Activated CD4-positive, alpha-beta T cell treated with anti-CD3 and anti-CD28 coated beads for 36 hours (primary cell): ENCODE measurements at places on chromosomes 1 and 21. TPM values are rescaled to one million over a fixed set of nuclear protein-coding genes. Genes with fewer than 3 reads are reported as not detected.

- peak; percentile 31 for DNase-seq
Observed at GRCh38 chr1:201450721-201451291, 18.2 kb downstream of the PHLDA3 start.

Gene NR1I3
- total RNA-seq, result not detected

- peak; percentile 54 for DNase-seq
Observed at GRCh38 chr1:34013958-34014737, 150.3 kb downstream of the HMGB4 start.

DNA sequence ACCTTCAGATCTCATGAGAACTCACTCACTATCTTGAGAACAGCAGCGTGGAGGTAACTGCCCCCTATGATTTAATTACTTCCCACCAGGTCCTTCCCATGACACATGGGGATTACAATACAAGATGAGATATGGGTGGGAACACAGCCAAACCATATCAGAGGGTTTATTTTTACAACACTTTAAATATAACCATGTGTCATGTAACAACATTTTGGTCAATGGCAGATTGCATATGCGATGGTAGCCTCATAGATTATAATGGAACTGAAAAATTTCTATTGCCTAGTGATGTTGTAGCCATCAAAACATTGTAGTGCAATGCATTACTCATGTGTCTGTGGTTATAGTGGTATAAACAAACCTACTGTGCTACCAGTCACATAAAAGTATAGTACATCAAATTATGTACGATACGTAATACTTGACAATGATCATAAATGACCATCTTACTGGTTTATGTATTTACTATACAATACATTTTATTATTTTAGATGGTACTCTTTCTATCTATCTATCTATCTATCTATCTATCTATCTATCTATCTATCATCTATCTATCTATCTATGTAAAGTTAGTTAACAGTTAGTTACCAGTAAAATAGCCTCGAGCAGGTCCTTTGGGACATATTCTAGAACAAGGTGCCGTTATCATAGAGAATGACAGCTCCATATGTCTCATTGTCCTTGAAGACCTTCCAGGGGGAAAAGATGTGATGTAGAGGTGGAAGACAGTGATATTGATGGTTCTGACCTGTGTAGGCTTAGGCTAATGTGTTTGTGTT, 12.6 kb upstream of the S100B start:
- DNase-seq, result no peak

- DNase-seq, result no peak
Observed at GRCh38 chr1:228149406-228150119, at the start of gene GJC2. TSS of gene GJC2 (plus strand) at chr1:228149930. CDS start at chr1:228157759, 7,829 bp downstream.

- no peak for DNase-seq
Observed at GRCh38 chr1:102732927-102733326, 375.4 kb downstream of the COL11A1 start.

Gene SYTL1
- total RNA-seq, result 26.1 TPM

DNA sequence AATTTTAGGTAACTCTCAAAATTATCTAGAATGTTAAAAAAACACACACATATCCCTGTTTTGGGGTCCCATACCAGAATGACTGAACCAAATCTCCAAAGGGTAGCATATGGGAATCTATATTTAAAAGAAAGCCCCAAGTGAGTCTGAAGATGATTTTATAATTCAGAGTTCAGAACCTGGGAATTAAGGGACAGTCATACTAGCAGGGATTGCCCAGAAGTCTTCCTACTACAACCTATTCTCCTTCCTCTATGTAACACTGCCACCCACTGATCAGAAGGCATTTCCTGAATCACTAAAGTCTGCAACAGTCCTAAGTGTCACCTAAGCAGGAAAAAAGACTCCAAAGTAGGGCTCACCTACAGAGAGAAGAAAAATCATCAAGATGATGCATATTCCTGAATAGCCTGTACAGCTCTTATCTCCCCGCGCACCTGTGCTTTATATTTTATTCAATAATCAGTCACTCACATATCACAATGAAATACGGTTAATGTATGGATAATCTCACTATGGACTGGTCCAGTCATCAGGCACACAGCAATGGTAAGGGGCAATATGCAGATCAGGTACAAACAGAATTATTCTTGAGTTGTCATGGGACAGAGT, 4.9 kb downstream of the RGS1 start:
- no peak for DNase-seq

DNA sequence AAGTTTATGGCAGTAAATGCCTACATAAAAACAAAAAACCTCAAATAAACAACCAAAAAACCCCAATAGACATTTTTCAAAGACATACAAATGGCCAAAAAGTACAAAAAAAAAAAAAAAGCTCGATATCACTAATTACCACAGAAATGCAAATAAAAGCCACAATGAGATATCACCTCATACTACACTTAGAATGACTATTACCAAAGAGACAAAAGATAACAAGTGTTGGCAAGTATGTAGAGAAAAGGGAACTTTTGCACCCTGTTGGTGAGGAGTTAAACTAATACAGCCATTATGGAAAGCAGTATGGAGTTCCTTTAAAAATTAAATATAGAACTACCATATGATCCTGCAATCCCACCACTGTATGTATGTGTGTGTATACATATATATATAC, 21.1 kb downstream of the SLC25A24 start:
- DNase-seq, result no peak

DNA sequence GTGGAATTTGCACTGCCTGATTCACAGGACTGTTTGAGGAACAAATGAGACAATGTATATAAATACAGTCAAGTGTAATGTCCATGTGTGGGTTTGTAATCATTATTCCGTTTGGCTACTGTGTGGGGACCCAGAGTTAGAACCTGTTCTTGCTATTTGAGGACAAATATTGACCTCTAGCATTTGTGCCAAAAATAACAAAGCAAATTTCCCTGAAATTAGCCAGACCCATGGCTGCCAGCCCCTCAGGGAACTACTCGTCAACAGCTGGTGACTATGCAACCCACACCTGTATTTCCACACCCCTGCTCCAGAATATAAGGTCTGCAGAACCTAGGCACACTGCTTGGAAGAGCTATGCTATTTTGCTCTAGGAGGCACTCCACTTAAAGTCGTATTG, 70.7 kb downstream of the KCNJ6 start:
- DNase-seq, result no peak

DNA sequence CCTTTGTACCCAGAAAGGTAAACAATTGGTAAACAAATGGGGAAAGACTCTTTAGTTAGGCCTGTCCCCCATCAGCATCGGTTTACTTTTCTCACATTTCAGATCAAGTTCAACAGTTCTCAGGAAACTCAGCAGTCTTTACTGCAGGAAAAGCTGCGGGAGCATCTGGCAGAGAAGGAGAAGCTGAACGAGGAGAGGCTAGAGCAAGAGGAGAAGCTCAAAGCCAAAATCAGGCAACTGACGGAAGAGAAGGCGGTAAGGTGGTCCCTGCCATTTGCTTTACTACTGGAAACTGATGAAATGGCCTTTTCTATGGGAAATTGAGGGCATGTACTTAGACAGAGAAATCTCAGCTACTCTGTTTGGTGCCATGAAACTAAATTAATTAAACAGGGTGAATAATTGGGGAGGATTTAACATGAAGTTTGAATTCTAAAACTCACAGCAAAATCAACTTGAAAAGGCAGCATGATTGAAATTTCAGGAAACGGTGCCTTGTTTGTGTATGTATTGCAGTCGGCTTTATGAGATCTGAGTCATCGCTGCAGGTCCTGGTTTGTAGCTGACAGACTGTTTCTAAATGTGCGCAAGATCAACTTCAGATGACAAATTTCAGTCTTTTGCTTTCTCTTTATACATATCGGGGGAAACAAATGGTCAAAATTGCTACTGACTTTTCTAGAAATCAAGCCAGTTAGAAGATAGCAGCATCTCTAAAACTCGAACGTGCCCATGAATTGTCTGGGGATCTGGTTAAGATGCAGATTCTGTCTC, 67.9 kb upstream of the EFHD2 start:
- DNase-seq, result no peak

GRCh38 chr21:27372381-27372780, 405.5 kb upstream of the ADAMTS5 start:
- DNase-seq, result no peak

Gene FTCD
- total RNA-seq, result 0.16 TPM

DNA sequence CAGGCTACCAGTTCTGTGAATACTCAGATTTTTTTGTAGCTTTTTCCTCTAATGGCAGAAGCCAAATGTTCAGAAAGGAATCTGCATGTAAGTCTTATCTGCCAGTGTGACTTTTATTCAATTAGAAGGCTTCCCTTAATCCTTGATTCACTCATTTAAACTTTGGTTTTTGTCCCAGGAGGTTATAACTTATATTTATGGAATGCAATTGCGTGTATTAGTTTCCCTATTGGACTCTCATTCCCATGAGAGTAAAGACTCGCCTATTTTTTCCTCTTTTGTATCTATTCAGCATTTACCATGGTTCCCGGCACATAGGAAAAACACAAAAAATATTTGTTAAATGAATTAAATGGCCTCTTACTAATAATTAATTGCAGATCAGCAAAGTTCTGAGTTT, 3.5 kb downstream of the NTMT2 start:
- DNase-seq, result no peak

GRCh38 chr1:180881806-180882509, 30.7 kb upstream of the KIAA1614 start:
- DNase-seq, result no peak
